ENCODE measurements at places on chromosomes 11 and 22.
A peak's percentile ranks its signal among the peaks of the same experiment; 100 is the strongest.

DNA sequence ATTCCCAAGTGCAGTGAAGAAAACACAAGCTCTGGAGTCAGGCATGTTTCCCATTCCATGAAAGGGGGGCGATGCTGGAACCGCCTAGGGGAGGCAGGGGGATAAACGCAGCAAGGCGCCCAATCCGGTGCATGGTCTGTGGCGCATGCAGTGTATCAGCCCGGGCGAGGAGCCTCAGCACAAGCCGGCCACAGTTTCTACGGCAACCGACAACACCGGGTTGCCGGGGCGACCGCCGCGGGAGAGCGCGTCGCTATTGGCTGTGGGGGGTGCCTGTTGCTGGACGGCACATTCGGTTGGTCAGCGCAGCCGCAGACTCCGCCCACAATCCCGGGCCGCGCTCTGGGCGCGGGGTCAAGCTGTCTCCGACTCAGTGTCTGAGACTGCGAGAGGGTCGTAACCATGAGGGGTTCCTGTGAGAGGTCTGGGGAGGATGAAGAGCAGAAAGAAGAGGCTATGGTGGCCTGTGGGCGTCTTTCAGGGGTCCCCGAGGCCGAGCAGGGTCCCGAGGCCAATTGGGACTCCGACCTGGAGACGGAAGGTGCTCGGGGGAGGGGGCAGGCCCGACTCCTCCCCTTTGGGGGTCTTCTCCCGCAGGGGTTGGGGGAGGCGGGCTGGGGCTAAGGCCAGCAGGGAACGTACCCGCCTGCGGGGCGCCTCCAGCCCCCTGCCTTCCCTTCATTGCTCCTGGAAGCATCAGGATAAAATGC lies at the start of gene LRRC74B:
LRRC74B (plus strand) TSS at position 362 of the 710 bp plus-strand sequence; CDS start at position 403, 41 bp downstream.
- DNase-seq = peak; percentile 76

DNA sequence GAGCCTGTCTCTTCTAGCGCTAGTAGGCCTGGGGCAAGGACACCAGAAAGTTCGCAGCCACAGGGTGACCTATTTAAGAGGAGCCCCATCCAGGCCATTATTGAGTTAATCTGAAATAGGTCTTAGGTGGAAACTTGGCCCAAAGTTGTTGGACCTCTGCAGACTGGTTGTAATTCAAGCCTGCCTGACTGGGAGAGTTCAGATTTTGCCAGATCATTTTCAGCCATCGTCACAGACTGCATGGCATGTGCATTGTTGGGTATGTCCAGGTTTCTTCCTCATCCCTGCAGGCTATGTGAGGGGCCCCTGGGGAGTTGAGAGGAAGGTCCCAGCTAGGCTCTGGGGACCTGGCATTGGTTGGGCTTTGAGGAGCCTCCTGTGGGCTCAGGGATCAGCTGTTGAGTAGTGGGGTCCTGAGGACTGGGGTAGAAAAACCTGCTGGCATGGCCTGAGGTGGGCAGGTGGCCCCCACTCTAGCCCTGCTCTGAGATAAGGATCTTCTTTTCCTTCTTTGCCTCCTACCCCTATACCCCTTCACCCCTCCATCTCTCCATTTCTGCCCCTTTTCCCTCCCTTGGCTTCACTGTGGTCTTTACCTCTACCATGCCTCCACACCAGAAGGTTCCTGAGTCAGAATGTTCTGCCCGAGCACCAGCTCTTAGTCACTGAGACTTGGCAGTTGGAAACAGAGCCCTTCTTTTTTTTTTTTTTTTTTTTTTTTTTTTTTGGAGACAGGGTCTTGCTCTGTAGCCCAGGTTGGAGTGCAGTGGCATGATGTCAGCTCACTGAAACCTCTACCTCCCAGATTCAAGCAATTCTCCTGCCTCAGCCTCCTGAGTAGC lies 112.7 kb downstream of the MORC2 start:
- DNase-seq = no peak

GRCh38 chr11:103076361-103076760 lies 15.6 kb downstream of the DCUN1D5 start:
- DNase-seq = no peak

DNA sequence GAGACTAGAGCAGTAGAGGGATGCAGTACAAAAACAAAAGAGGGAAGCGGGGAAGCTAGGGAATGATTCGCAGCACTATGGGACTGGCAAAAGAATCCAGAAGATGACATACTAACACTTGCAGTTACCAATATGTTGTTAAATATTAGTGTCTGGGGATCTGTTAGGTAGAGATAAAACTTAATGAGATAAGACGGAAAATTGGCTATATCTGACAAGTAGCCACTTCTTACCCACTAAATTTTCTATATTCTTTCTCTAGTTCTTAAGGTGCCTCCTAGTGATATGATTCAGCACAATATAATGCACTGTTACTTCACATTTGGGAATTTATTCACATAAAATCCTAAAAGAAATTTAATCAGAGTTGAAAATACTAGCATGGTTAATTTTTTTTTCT lies 30.8 kb downstream of the CCDC90B start:
- no peak for DNase-seq

GRCh38 chr11:125959931-125960330 lies 14.1 kb downstream of the VSIG10L2 start:
- no peak for DNase-seq

- DNase-seq = no peak
Observed at GRCh38 chr11:58796333-58796732, 48.2 kb downstream of the GLYATL2 start.

GRCh38 chr22:45842291-45842991 lies 134.5 kb downstream of the WNT7B start:
- DNase-seq = no peak

- no peak for DNase-seq
Observed at GRCh38 chr11:57778318-57779037, 16.9 kb downstream of the CTNND1 start.

GRCh38 chr22:18947905-18948304 lies 11.8 kb upstream of the PRODH start:
- no peak for DNase-seq
